ENCODE measurements at places on chromosomes 7 and 10.

- DNase-seq: no peak
Measured at GRCh38 chr10:6145166-6145987, 56.5 kb downstream of the RBM17 start.

DNA sequence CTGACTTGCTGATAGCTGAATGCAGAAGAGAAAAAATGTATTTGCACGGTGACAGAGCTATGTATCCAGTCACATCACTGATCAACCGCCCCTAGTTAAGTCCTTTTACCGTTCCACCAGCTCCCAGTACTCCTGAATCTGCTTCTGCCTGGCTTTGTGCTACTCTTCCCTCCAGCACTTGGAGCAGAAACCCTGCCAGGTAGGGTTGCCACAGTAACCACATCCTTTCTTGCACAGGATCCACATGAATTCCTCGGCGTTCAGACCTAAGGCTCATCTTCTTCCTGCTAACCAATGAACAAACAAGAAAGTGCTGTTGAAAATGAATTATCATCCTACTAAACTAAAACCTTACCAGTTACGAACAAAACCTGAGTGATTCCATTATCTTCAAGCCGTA lies 52.0 kb upstream of the KCTD7 start:
- no peak for DNase-seq

GRCh38 chr10:13683017-13683416 lies 96.3 kb downstream of the PRPF18 start:
- DNase-seq: no peak

DNA sequence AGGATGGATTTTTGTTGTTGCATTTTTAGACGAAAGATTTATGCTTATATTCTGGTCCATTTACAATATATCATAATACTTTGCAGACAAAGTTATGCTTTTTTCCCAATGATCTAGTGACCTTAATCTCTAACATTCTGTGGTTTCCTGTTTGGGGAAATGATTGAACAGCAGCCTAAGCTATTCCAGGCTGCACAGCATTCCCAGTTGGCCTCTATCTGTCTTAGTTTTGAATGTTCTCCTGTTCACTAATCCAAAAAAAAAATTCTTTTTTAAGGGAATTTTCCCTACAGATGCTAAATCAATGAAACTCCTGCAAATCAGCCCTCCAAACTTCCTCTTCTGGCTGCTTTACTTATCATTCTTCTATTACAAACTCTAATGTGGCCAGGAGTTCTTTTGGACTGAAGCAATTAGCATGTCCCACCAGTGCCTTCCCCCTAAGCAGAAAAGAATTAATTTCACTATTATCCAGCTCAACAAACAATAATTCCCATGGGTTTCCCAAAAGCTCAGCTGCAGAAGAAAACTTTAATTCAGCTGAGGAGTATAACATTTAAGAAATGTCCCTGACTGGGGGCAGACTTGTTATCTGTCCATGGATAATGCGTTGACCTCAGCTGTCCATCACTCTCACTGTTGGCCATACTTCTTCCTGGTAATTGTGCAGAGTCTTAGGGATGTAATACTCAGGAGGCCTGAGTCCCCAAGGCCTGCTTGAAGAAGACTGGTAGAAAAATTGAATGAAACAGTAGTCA lies 81.9 kb upstream of the TRIL start:
- DNase-seq: no peak

- no peak for DNase-seq
Measured at GRCh38 chr10:8095959-8096358, 41.5 kb downstream of the GATA3 start.

DNA sequence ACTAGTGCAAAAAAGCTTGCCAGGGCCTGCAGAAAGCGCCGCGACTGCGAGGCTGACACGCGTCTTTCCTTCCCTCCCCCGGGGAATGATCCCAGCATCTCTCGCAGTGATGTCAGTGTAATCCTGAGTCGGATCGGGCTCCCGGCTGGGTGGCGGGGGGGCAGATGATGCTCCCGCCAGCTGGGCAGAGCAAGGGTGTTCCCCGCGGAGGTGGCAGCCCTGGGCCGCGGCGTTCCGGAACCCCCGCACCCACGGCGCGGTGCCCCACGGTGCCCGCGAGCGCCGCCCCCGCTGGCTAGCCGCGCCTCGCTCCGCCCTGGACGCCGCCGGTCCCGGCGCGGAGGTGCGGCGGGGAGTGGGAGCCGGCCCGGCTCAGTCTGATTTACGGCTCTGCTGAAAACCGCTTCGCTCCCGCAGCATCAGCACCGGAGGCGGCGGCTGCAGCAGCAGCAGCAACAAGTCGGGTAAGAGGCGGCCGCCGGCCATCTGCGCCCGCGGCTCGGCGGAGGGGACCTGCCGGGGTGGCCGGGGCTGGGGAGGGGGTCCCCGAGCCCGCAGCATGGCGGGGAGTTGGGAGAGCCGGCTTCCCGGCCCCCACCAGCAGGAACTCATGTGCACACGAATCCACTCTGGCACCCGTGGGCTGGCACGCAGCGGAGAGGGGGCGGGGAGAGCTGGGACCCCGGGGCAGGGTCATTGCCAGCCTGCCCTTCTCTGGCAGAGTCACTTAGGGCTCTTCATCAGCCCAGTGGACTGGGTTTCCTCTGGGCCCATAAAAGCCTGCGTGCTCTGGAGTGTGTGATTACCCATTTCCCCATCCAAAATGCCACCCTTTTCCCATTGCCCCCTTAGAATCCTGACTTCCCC lies at the start of gene ZNF365:
TSS of gene ZNF365 (plus strand) at position 375 of the 867 bp plus-strand sequence. CDS start 1,825 bp downstream, outside the sequence.
- DNase-seq: no peak

DNA sequence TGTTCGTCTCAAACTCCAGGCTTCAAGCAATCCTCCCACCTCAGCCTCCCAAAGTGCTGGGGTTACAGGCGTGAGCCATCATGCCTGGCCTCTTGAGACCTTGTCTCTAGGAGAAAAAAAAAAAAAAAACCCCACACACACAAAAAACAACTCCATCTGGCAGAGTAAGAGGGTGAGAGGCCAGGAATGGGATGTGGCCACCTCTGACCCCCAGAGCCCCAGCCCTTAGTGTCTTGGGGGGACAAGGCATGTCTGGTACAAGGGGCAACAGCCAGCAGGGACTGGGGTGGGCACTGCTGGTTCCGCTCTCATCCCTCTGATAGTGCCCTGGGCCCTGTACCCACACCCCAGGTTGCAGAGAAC lies 15.6 kb upstream of the TNRC18 start:
- no peak for DNase-seq

- no peak for DNase-seq
Measured at GRCh38 chr7:33038639-33039038, 23.9 kb downstream of the NT5C3A start.

GRCh38 chr10:16686054-16686902 lies 130.9 kb downstream of the RSU1 start:
- DNase-seq: no peak

DNA sequence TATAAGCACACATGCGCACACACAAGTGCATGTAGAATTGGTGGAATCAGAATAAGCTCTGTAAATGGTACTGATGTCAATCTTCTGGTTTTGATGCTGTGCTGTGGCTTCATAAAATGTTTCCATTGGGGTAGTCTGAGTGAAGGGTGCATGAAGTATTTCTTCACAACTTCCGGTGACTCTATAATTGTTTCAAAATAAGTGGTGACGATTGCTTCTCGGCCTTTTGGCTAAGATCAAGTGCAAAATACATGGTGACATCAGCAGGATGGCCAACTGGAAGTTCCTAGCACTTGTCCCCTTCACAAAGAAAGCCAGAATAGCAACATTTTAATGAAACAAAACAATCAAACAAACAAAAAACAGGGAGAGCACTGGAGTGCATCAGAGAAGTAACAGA lies 41.6 kb upstream of the CAMK2B start:
- no peak for DNase-seq

GRCh38 chr7:113421696-113422330 lies 303.5 kb upstream of the SMIM30 start:
- peak; percentile 78 for DNase-seq

- no peak for DNase-seq
Measured at GRCh38 chr10:21217107-21217506, 308.4 kb downstream of the SKIDA1 start.

DNA sequence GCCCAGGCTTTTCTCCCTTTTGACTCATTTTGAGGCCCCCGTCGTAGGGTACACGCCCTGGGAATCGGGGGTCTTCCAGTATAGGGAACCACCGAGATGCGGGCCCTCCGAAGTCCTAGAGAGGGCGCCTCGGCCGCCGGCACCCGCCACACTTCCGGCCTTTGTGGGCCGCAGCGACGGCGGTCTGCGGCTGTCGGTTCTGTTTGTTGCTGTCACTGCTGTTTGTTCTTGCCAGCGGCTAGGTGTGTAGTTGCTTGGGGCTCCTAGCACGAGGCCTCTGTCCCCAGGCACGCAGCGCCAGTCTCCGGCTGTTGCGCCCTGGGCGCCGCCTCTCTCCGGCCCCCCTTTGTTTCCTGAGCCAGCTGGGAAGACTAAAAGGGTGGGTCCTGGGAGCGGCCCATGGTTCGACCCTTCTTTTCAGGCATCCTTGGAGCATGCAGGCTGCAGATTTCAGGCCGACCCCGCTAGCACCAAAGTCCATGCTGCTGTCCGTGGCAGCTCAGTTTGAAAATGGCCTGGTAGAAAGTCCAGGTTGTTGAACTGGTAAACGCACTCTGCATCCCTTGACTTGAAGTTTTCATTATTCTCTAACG lies 17.8 kb upstream of the ZKSCAN1 start:
- no peak for DNase-seq

DNA sequence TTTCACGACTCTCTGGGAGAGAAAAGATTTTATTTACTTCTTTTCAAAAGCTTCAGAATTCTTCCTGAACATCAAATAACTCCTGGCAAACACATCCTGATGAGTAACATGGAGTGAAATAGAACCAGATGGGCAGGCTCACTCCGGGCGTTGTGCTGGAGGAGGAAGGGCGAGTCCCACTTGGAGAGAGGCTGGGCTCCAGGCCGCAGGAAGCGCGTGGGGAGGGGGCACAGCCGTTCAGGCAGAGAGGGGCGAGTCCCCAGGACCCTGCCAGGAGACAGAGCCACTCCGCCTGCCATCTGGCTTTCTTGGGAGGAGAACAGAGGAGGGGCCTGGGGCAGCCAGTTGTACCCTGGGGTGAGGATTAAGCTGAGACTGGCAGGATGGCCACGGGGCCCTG lies 265.9 kb upstream of the ZMIZ1 start:
- no peak for DNase-seq

DNA sequence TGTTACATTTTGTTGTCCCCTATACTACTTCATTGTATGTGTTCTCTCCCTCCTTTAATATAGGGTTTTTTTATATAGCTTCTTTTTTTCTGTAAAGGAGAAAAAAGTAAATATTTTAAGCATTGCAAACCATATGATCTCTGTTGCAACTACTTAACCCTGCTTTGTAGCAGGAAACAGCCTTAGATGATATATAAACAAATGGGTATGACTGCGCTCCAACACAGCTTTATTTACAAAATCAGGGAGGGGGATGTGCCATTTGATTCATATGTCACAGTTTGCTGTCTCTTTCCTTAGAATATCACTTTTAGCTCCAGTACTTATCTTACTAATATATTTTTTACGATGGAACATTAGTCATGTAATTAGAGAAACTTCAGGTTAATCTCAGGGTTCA lies 155.2 kb upstream of the GNAI1 start:
- DNase-seq: no peak

DNA sequence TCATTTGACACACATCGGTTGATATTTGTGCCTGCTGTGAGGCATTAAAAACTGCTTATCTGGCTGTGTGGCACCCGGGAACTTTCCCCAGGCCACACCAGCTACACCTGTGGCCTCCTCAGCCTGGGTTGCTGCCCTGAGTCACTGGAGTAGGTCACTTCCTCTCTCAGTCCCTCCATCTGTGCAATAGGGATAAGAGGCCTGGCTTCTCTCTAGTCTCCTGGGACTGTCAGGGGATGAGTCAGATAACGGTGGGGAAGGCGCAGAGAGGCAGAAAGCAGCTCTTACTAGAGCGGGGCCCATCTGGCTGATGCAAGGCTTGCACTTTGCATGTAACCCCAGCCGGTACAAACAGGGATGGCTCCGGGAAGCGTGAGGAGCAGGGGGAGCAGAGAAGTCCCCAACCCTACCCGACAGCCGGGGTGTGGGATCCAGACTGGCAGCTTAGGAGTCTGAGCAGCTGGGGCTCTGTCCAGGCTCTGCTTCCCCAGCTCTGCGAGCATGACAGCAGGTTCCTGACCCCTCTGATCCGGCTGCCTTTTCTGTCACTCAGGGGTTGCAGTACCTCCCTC lies 34.0 kb downstream of the DNAJB12 start:
- DNase-seq: peak; percentile 90

- no peak for DNase-seq
Measured at GRCh38 chr10:71225291-71226058, 13.1 kb downstream of the UNC5B start.

- no peak for DNase-seq
Measured at GRCh38 chr10:844552-844951, 87.0 kb downstream of the LARP4B start.

DNA sequence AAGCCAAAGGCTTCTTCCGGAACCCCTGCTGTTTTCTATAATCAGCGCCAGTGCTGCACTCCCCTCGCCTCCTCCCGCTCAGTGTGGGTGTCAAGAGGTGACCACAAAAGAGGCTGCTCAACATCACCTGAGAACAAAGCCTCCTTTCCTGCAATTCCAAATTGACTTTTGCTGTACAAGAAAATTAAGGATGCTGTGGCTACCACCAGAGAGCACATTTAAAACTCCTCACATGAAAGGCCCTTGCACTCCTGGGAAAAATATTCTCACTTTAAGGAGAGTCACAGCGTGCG lies 96.4 kb downstream of the HIPK2 start:
- DNase-seq: no peak

GRCh38 chr7:151512353-151512752 lies 7.3 kb downstream of the RHEB start:
- no peak for DNase-seq

DNA sequence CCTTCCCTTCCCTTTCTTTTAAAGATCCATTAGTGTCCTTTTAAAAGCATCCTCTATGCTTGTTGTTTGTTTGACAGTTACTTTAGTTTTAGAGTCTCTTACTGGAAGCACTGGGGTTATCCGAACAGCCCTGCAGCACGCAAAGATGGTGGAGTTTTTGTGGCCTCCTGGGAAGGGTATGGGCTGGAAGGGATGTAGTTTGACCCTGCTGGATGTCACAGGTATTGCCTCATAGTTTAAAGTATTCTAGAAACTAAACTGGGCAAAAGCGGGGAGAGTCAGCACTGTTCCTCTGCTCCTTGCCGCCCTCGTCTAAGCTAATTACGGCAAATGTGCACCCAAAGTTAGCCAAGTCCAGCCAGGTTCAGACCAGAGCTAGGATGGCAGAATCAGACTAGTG lies 35.8 kb upstream of the GNAI1 start:
- DNase-seq: no peak

GRCh38 chr7:135913404-135913803 lies 63.8 kb downstream of the MTPN start:
- DNase-seq: no peak

- DNase-seq: no peak
Measured at GRCh38 chr10:100014071-100014762, 4.5 kb upstream of the DNMBP start.

GRCh38 chr10:84007482-84007881 lies 131.8 kb upstream of the GHITM start:
- no peak for DNase-seq

GRCh38 chr7:77627309-77627676 lies 69.0 kb upstream of the RSBN1L start:
- peak; percentile 34 for DNase-seq

GRCh38 chr10:20200758-20201157 lies 384.5 kb downstream of the PLXDC2 start:
- no peak for DNase-seq

Measured in renal cortical epithelial cell (primary cell).